ENCODE measurements at places on chromosomes 5 and 9.
A peak's percentile ranks its signal among the peaks of the same experiment; 100 is the strongest.

GRCh38 chr9:86821006-86821845, 126.1 kb downstream of the GAS1 start:
- DNase-seq = peak; percentile 17

- peak; percentile 60 for DNase-seq
Observed at GRCh38 chr5:138334867-138335447, 3.1 kb upstream of the FAM53C start.

DNA sequence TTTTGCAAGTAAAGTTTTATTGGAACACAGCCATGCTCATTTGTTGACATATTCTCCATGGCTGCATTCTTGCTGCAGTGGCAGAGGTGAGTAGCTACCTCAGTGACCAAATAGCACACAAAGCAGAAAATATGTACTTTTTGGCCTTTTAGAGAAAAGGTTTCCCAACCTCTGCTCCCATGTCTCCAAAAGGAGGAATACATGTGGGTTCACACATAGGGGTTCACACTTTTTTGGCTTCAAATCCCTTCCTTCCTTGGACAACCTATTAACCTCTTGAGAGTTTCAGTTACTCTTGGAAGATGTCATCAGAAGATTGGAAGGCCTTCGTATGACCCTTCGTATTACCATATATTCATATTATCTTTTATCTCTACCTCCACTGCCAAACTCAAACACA, 285.1 kb upstream of the TUT7 start:
- DNase-seq = no peak

DNA sequence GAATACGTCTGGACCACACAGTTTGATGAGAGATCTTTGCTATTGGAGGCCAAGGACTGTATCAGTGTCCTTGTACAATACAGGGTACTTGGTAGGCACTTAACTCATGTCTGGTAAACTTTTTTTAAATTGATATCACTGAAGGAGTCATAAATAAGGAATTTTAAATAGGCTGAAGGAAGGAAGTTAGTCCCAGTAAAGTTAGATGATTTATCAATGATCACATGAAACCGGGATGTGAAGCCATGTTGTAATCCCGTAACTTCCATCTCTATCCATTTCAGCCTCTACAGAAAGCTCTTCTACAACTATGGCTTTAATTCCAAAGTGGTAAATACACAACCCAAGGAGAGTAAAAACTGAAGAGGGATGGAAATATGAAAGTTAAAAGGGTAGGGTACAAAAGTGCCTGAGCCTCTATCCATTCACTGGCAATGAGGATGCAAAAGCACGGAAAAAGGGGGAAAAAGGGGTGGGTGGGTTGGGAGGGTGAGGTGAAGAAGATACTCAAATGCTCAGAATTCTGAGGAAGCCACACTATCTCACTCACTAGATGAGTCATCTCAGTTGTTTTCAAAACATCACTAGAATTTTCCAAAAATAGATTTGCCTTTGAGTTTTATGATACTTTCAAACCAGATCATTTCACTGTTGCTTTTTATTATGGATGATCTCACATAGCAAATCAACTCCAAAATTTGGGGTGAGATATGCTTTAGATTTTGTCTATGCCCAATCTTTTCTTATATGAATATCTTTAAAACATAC, 1053.5 kb downstream of the NR2F1-AS1 start:
- peak; percentile 51 for DNase-seq

DNA sequence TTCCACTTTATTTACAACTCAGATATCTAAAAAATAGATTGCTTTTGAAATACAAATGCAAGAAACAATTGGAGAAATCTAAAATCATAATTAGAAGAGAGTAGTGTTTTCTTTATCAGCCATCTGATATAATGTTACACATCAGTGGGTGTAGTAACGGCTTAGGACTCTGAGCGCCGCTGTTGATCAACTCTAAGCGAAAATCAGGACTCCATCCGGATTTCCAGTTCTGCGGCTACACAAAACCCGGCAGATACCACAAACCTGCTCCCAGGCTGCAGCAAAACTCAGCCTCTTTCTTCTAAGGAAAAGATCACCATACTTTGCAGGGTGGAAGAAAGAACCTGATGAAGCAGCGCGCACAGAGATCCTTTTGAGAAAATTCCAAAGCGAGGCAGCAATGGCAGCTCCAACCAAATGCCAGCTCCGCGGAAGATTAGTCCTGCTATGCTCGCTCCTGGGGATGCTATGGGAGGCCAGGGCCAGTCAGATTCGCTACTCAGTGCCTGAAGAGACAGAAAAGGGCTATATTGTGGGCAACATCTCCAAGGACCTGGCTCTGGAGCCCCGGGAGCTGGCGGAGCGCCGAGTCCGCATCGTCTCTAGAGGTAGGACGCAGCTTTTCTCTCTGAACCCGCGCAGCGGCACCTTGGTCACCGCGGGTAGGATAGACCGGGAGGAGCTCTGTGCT, at the start of gene PCDHGA9:
TSS of gene PCDHGA9 (plus strand) at position 226 of the 691 bp plus-strand sequence. CDS start at position 401, 175 bp downstream.
- peak; percentile 42 for DNase-seq

GRCh38 chr9:37521111-37521510, 35.4 kb downstream of the POLR1E start:
- DNase-seq = no peak

DNA sequence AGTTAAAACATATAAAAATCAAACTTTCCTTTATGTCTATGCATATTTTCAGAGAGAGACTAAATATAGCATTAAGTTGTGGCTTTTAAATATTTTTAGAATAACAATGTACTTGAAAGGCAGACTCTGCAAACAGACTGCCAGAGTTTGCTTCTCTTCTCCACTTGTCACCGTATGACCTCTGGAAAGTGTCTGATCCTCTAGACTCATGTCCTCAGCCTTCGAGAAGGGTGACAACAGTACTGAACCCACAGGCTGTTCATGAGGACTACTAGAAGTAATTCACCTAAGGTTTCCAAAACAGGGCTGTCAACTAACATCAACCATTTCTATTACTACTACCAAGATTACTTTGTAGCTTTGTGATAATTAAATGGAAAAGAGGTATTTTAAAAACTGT, 167.7 kb upstream of the TBCA start:
- no peak for DNase-seq

DNA sequence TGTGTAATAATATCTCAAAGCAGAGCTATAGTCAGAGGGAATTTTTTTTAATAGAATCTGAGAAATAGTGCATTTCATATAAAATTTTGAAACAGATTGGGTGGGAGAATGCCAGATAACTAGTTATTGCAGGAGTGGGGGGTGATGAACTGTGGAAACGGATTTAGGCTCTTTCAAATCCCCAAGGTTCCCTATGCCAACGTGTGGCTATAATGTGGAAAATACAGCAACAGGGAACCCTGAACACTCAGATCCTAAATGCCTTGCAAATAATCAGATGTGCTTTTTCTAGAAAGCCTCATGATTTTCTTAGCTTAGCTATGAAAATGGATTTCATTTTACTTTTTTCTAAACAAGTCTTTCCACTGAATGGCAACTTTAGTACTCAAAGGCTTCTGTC, 180.5 kb upstream of the DMAC1 start:
- no peak for DNase-seq

DNA sequence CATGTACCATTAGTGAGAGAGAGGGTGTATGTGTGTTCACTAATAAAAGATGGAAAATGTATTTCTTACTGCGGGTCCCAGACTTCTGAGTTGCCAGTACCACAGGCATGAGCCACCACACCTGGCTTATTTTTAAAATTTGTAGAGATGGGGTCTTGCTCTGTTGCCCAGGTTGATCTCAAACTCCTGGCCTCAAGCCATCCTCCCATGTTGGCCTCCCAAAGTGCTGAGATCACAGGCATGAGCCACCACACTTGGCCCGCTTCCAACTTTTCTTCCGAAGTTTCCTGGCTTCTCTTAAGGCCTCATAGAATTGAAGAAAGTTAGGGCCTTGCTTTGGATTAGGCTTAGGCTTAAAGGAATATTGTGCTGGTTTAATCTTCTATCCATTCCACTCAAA, 40.4 kb upstream of the F2RL2 start:
- DNase-seq = no peak

GRCh38 chr5:141875795-141876627, 2.2 kb downstream of the PCDH1 start:
- DNase-seq = no peak

DNA sequence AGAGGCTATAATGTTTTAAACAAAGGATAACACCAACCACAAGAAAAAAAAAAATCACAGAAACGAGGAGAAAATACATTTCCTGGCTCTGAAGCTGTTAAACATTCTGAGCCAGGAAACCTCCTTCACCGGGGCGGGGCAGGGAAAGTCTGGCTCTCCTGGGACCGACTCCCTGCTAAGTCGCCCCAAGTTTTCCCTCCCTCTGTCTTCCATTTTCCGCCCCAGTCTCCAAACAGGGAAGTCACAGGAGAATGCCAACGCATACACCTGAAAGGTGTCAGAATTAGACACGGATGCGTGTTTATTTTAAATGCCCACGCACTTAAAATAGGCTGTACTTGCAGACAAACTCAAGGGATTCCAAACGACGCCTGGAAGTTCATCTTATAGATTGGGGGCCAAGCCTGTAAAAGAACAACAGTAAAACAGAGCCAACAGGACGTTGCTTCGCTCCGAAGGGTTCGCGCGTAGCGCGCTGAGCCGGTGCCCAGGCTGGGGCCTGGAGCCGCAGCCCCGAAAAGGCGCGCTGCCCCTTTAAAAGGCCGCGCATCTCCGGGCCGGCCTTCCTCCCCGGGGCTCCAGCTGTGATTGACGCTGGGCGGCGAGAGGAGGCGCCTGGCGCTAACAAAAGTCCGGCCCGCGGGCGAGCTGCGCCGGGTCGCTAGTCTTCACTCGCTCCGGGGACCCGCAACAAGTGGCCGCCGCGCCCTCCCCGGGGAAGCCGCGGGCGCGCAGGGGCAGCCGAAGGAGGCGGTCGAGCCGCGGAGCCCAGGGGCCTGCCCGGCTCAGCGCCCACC, at the start of gene FBXL7:
TSS of gene FBXL7 (plus strand) at position 653 of the 797 bp plus-strand sequence.
- DNase-seq = peak; percentile 83

DNA sequence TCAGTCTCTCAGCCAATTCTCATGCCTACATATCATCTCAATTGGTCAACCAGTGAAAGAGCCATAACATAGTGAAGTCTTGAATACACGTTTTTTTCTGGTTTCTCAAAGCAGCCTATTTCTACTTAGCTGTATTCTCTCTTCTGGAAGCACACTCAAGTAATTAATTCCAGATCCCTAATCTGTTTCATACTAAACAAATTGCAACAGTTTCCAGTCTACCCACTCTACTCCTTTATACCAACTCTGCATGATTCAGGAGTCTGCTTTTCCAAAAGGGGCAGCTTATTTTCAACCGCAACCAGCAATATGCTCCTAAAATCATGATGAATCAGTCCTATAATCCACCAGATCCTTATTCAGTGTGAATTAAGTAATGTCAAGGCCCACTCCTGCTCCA, 211.7 kb downstream of the TLE1 start:
- DNase-seq = peak; percentile 66

DNA sequence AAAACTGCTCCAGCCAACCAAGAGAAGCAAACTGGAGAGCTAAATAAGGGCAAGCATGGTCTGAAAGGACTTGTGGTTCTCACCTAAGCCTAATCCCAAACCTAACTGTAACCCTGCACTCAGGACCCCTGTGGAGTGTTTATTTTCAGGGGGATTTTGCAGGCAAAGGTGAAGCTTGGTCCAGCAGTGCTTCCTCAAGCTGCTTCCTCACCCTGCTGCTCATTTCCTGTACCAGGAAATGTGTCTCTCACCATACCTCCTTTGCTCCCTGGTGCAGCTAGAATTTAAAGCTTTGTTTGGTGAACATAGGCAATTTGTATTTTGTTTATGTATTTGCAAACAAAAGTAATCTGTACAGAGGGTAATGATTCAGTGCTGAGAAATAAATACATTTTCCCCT, 50.2 kb downstream of the CARTPT start:
- DNase-seq = no peak

- no peak for DNase-seq
Observed at GRCh38 chr5:13303445-13303844, 641.0 kb downstream of the DNAH5 start.

- DNase-seq = peak; percentile 33
Observed at GRCh38 chr9:132833550-132834121, 44.4 kb downstream of the AK8 start.

DNA sequence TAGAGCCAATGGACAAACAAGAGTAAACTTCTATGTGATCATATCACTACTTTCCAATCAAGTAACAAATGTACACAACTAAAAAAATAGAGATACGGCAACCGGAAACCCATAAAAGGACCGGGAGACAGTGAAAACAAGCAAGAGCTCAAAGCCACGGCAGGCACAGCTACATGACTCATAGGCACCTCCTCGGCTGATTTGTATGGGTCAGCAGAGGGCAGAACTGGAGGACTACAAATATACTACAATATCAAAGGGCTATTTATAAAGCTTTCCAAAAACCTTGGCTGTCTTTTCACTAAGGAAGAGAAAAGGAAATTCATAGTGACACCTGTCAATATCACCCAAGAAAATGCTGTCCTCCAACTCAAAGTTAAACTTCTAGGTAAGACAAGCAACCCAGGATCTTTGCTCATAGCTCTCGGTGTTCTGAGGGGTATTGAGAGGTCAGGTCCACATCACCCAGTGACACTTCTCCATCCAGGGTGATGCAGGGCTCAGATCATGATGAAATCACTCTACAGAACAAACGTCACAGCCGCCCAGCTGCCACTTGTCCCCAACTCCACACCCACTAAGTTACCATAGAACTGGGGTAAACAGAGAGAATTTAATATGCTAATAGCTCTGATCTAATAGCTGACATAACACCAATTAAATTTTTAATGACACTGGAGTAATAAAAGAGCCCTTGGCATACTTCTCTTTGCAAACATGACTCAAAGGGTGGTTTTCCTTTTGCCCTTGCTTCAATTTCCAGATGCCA, 41.3 kb downstream of the PFDN1 start:
- DNase-seq = peak; percentile 88

GRCh38 chr5:118486647-118487225, 501.6 kb downstream of the DTWD2 start:
- no peak for DNase-seq

GRCh38 chr5:137156180-137156579, 342.9 kb downstream of the SPOCK1 start:
- no peak for DNase-seq
